ENCODE measurements at places on chromosomes 5 and 9.

DNA sequence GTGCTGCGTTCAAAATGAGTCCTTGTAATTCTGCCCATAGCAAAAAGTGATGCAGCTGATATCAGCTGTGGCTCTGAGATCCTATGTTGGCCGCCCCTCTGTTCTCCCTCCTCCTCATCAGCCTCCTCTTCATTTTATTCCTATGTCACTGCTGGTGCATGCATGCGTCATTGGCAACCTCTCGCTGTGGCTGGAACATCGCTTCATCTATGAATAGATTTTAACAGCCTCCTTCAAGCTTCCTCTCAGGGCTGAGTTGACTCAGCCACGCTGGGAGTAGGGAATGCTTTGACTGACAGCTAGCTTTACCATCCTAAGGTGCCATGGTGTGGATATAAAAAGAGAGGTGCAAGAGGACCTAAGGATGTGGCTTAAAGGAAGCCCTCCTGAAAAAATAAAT, 303.5 kb downstream of the PLK2 start:
- no peak for DNase-seq

- no peak for DNase-seq
Measured at GRCh38 chr9:121345070-121345469, 25.0 kb downstream of the STOM start.

DNA sequence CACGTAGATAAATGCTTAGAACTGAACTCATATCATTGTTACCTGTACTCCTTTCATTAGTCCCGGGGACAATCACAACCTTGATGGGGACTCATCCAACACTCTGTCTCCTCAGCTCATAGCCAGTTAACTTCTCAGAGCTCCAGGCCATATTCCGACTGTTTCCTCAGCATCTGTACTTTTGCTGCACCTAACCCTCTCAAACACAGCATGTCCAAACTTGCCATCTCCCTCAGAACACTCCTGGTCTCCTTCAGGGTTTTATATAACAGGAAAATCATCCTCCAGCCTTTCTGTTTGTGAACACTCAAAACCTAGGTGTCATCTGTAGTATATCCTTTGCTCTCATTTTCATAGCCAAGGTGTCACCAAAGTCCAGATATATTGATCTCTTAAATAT, 150.5 kb downstream of the CDH6 start:
- no peak for DNase-seq

DNA sequence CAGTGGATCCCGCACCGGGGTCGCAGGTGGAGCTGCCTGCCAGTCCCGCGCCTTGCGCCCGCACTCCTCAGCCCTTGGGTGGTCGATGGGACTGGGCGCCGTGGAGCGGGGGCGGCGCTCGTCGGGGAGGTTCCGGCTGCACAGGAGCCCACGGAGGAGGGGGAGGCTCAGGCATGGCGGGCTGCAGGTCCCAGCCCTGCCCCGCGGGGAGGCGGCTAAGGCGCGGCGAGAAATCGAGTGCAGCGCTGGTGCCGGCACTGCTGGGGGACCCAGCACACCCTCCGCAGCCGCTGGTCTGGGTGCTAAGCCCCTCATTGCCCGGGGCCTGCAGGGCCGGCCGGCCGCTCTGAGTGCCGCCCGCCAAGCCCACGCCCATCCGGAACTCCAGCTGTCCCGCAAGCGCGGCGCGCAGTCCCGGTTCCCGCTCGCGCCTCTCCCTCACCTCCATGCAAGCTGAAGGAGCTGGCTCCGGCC, 120.6 kb upstream of the MEF2C start:
- DNase-seq, result no peak

- no peak for DNase-seq
Measured at GRCh38 chr5:34415559-34416198, 240.4 kb upstream of the RAI14 start.

- DNase-seq, result no peak
Measured at GRCh38 chr9:124008303-124008693, 3.3 kb upstream of the LHX2 start.

GRCh38 chr5:106858616-106859015, 812.1 kb downstream of the EFNA5 start:
- DNase-seq, result no peak

DNA sequence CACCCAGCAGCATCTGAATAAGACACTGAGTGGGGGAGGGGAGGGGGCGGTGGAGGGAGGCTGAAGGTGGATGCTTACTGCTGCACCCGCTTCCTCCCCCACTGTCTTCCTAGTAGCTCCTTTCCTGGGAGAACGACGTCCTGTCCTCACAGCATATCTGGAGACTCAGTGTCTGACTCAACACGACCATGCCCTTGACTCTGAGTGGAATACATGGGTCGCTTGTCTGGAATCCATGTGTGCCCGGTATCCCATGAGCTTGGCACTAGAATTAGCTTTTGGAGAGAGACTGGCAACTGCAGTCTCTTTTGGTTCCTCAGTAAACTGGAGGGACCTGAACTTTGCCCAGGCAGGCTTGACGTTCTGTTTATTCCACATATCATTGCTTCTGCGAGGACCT, 125.4 kb upstream of the FAM120A start:
- DNase-seq, result no peak
